ENCODE measurements at places on chromosomes 5 and 9. TPM values are rescaled to one million over a fixed set of nuclear protein-coding genes. Genes with fewer than 3 reads are reported as not detected.

- DNase-seq = no peak
Measured at GRCh38 chr5:58868931-58869330, 286.1 kb downstream of the RAB3C start.

DNA sequence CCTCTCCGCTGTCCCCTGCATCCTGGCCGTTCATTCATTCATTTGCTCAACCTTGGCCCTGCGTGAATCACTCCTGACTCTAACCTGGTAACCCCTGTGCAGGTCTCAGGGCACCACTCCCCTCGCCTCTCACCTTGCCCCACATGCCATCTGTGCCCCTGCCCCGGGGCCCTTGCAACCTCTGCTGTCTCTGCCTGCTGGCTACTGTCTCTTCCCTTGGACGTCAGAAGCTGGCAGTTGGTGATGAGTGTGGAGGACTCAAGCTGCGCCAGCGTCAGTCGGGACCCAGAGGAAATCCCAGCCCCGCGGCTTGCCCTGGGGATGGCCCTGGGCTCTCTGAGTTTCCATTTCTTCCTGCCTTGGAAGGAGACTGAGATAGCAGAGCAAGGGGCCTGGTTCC is 154.9 kb downstream of the OLFM1 start:
- DNase-seq = no peak

- no peak for DNase-seq
Measured at GRCh38 chr9:76989501-76989900, 30.0 kb upstream of the FOXB2 start.

PCDHA6 gene
- total RNA-seq = 0.05 TPM

DNA sequence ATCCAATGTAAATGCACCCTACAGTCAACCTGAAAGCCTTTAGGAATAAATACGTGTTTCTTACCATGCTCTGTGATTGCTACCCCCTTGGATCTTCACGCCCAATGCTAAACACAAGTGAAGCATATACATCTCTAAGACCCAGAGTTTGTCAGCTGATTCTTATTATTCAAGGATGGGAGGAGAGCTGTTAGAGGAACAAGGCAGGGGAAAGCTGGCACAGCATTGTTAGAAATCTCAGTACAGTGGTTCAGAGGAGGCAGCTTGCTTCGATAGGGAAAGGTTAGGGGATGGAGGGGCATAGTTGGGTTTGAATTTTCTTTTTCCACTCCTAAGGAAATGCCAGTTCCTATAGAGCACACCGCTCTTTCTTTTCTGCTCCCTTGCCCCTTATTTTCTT is 16.7 kb upstream of the TAF11L2 start:
- DNase-seq = no peak

PHYKPL gene
- 33.5 TPM for total RNA-seq

DNA sequence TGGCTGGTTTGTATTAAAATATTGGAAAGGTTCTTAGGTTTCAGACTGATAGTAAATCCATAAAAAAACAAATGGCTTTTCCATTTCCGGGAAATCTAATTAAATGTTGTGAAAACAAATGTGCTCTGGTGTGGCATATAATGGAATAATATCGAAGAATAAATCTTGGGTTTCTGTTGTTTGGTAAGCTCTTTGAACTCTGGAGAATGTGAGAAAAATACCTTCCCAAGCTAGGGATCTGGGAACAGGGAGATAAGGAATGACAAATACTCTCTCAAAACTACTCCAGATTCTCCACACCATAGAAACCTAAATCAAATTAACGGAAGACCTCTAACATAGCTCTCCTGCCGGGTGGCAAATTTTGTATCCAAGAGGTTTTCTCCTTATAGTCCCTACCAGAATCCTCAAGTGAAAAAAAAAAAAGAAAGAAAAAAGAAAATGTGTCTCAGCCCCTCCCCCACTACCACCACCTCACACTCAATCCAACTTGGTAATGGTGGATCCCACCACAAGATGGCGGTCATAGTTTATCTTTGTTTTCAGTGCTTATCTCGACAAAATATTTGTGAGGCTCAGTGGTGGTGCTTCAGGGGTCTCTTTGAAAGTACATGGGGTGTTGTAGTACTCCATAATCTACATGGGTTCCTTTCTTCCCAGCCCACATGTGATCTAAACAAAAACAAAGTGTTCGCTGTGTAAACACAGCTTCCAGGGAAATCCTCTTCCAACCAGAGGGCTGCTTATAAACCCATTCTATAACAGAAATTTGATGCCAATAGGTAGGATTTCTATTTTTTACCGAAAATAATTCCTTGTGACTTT is 54.5 kb upstream of the FST start:
- no peak for DNase-seq

- no peak for DNase-seq
Measured at GRCh38 chr9:35464141-35465025, 25.5 kb upstream of the RUSC2 start.

- no peak for DNase-seq
Measured at GRCh38 chr5:10308844-10309243, 1.1 kb upstream of the CMBL start.

GRXCR2 gene
- 0.05 TPM for total RNA-seq

GZMA gene
- 19.7 TPM for total RNA-seq

GRCh38 chr9:87888501-87888900 is 5.8 kb downstream of the SPATA31E1 start:
- DNase-seq = no peak

GRCh38 chr9:130780865-130781504 is 54.1 kb upstream of the ABL1 start:
- no peak for DNase-seq

CKMT2 gene
- 0.33 TPM for total RNA-seq

IL3 gene
- not detected for total RNA-seq
